ENCODE measurements at places on chromosomes 3 and 15. TPM values are rescaled to one million over a fixed set of nuclear protein-coding genes. Genes with fewer than 3 reads are reported as not detected.

The TGM5 gene
- total RNA-seq: 1.6 TPM

The ITIH4 gene
- 5.5 TPM for total RNA-seq

The TMEM266 gene
- total RNA-seq: 5.9 TPM

The PAK6 gene
- total RNA-seq: 190 TPM

The B3GALNT1 gene
- 14.0 TPM for total RNA-seq

The IL16 gene
- total RNA-seq: 2.7 TPM

The DISP2 gene
- total RNA-seq: 0.27 TPM

The WDR49 gene
- 0.45 TPM for total RNA-seq

The EXOSC7 gene
- total RNA-seq: 56.2 TPM

The GHSR gene
- not detected for total RNA-seq

All from prostate gland (tissue), 2 donors.